ENCODE measurements at places on chromosomes 6 and 20. TPM values are rescaled to one million over a fixed set of nuclear protein-coding genes. Genes with fewer than 3 reads are reported as not detected.
A peak's percentile ranks its signal among the peaks of the same experiment; 100 is the strongest.

GRCh38 chr6:157840776-157841175 is 17.7 kb downstream of the SNX9 start:
- no peak for DNase-seq

SUMO4 gene
- 1.4 TPM for total RNA-seq

DNA sequence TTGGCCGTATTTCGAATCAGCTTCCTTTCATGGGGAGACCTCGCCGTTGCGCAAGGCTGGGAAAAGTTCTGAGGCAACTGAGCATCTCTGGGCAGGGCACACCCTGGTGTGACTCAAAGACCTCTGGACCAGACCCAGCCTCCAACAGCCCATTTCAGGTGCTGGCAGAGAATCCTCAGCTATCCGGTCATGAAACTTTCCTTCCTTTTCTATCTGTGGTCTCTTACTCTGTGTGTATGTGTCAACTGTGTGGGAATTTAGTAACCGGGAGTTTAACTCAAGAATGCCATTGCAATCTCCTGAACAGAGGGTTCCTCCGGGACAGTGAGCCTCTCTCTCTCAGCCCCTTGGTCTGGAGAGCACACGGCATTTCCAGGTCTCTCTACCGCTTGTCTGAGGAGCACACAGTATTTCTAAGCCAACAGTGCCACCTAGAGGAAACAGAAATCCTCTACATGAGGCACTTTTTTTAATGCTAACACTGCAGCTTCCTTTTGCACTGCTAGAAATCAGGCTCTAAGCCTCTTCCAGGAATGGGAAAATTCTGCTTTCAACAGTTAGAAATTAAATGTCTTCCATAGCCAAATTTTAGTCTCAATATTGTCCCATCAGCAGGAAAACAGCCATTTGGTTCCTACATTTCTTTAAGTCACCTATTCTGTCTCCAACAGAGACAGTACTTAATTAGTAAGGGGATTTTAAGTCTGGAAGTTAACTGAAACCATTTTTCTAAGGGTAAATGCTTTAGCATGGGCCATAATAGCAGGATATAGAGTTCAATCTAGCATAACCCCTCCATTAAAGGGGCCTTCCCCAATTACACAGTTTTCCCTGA is 32.7 kb downstream of the PLN start:
- DNase-seq: peak; percentile 34

DNA sequence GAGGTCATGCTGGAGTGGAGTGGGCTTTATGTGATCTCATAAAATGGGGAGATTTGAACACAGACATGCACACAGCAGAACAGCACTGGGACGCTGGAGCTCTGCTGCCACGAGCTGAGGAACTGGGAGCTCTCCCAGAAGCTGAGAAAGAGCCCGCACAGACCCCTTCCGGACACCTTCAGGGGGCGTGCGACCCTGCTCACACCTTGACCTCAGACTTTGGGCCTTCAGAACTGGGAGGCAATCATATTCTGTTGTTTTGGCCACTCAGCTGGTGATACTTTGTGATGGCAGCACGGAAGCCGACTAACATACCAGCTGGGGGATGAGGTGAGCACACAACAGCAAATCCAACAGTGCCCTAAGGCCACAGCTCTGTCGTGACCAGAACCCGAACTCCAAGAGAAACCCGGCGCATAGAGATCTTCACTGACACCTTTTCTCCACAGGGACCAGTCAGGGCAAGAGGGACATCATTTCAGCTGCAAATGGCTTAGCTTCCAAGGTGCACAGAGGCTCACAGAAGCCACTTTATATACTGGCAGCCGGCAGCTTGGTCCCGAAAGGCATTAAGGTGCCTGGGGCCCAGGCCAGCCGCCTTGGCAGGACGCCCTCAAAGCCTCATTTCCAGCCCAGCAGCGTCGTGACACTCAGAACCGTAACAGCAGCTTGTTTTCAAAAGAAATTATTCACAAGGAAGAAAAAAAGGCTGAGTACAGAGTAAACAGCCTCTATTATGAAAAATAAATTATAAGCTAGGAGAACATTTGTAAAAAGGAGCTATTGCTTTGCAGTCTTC is 89.3 kb downstream of the RNASET2 start:
- DNase-seq: no peak

DNA sequence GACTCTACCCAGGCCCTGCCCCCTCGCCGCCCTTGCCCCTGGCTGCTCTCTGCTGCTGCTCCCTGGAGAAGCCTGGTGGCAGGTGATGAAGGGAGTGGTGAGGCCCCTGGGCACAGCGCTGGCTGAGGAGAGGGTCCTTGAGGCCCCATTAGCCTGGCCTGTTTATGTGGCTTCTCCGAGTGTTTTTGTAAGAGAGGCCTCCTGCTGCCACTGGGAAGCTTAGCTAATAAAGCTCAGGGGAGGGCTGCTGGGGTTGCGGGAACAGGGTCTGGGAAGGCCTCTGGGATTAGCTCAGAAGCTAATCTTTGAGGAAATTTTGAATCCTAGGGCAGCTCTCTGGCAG is 15.5 kb downstream of the EBF4 start:
- DNase-seq: no peak

DNA sequence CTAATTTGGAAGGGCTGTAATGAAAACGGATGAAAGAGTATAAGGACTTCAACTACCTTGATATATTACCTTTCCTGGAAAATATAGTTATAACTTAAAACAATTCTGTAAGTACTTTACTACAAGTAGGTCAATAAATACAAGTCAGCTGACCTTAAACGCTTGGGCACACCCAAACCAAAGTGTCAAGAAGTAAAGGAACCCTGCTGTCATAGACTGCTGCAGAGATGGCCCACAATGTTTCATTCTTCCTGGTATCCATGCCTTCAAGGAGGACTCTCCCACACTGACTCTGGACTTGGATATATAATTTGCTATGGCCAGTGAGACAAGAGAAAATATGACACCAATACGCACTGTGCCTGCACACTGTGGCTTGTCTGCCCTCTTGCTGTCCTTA is 132.0 kb downstream of the LAMP5 start:
- no peak for DNase-seq

- DNase-seq: no peak
Measured at GRCh38 chr6:14222956-14223355, 105.4 kb downstream of the CD83 start.

OR10C1 gene
- not detected for total RNA-seq

- peak; percentile 84 for DNase-seq
Measured at GRCh38 chr6:159174263-159174969, 5.2 kb downstream of the FNDC1 start.

DNA sequence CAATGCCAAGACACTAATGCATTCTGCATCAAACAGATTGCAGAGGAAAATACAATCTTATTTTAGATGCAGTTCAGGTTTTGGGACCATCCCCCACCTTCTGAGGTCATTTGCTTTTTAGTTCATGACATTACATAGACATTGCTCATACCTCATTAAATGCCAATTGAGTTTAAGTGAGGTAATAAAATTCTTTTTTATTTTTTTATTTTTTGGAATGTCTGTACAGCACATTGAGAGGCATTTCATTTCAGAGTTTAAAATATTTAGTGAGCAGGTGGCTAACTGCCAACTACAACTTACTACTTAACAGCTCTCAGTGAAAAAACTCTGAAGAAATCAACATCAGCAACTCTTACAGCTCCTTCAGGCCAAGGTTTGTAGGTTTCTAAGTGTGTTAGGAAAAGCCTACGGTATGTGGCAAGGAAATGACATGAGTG is 482.2 kb upstream of the RNF217 start:
- DNase-seq: no peak

ADTRP gene
- total RNA-seq: 0.54 TPM

- no peak for DNase-seq
Measured at GRCh38 chr6:21199262-21199661, 394.3 kb upstream of the SOX4 start.

GRCh38 chr20:24960861-24961260 is 11.8 kb downstream of the CST7 start:
- DNase-seq: no peak

FOXC1 gene
- total RNA-seq: 16.5 TPM

MUC21 gene
- total RNA-seq: not detected

- DNase-seq: peak; percentile 54
Measured at GRCh38 chr6:109318328-109318876, 63.9 kb downstream of the CD164 start.

Data from Calu3 (cell line).